AG04450 (cell line): ENCODE measurements at places on chromosomes 2 and 18.

DNA sequence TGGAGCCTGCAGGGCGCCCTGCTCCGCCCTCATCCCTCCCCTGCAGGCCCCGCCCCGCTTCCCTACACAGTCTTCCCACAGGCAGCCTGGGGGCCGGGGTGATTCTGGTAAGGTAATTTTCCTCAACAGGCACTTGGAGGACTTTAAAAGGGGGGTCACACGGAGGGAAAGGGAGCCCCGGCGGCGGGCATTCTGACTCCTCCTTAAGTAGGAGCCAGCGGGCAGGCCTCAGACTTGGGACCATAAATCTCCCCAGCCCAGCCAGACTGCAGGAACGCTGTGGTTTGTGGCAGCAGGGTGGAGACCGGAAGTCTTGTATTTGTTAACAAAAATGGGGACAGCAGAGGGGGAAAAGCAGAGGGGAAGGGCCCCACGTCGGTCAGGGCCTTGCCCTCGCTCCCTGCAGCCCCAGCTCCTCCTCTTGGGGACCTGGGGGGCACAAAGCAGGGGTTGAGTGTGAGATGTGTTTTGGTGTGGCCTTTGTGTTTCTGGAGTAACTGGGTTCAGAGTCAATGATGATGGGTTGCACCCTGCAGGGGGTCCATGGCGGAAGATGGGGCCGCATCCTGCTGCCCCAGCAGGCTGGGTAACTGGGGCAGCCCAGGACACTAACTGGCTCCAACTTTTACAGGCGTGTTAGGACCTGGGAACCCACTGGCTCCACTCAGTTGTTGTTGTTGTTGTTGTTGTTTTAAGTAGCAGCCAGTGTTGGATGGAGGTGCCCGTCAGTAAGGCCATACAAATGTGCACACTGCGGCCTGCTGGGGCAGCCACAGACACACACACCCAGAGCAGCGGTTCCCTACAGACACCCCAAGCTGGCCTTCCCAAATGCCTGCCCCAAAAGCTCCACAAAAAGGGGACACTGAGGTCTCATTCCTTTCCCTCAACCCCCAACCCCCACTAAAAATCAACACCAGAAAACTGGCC is 27.7 kb downstream of the SMAD7 start:
- DNase-seq, result no peak

GRCh38 chr2:62309465-62310091 is 113.7 kb downstream of the B3GNT2 start:
- DNase-seq, result no peak

- DNase-seq, result no peak
These were observed 536.0 kb downstream of the TMX3 start for GRCh38 chr18:68178921-68179320.

GRCh38 chr18:61448316-61448715 is 115.1 kb downstream of the CDH20 start:
- DNase-seq, result no peak

- DNase-seq, result peak; percentile 79
These were observed 4.4 kb upstream of the KYNU start for GRCh38 chr2:142872882-142873724.

GRCh38 chr2:5472673-5473072 is 219.5 kb upstream of the SOX11 start:
- DNase-seq, result no peak

DNA sequence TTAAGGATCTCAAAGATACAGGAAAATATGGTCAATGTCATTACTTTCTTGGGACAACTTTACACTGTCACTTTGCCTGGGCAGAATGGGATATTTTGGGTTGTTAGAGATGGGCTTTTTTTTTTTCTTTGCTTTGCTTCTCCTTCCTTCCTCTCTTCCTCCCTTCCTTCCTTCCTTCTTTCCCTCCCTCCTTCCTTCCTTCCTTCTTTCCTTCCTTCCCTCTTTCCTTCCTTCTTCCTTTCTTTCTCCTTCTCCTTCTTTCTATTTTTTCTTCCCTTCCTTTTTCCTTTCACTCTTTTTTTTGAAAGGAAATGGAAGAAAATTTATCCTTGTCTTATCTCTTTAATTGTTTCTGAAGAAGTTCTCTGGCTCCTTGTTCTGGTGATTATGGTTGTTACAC is 180.0 kb upstream of the CCDC68 start:
- no peak for DNase-seq

GRCh38 chr2:238159661-238160205 is 963 bp downstream of the ERFE start:
- DNase-seq, result no peak

GRCh38 chr2:129717560-129718130 is 261.8 kb upstream of the RAB6C start:
- no peak for DNase-seq

DNA sequence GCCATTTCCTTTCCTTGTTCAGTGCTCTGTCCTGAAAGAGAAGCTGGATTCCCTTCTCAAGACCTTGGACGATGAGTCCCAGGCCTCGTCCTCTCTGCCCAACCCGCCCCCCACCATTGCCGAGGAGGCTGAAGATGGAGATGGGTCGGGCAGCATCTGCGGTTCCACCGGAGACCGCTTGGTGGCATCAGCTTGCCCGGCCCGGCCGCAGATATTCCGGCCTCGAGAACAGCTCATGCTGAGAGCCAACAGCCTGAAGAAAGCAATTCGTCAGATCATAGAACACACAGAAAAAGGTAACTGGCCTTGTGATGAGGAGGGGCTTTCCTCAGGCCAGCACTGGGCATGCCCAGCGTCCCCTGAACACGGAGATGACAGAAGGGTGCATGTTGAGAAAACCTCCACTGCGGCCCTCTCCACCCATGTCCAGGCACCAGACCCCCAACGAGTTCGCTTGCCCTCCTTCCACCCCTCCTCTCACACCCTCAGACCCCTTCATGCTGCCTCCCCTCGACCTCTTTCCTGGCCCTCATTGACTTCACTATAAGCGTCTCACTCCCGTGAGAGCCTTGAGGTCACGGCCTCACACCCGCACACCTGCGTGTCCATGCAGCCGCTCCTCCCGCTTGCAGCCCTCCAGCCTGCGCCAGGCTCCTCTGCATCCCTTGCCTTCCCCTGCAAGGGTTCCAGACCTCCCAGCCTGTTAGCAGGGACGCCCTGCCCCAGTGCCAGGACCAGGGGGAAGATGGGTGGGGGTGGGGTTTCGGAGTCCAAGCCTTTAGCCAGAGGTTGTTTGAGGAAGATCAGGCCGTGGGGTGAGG is 95.0 kb downstream of the DGKD start:
- no peak for DNase-seq

DNA sequence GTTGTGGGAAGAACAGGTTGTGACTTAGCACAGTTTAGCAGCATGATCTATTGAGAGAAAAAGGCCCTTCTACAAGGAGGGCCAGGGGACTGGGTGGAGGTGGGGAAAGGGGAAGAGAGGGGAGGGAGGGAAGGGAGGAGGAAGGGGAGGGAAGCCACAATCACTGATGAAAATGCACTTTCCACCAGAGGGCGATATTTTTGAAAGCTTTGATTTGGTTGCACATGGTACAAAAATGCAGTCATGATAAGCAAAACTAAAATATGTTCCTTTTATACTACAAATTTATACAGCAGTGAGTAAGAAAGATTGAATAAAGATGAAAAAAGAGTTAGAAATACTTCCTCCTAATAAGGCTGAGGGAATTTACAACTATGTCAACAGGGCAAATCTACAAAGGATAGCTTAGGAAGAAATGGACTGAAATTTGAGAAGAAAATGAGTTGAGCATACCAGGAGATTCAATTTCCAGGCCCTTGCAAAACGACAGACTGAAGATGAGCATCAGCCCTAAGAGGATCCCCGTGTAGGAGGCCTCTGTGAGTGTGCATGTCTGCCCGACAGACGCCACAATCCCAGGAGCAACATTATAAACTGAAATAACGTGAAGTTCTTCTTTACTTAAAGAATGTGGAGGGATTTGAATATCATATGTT is 17.2 kb downstream of the SH3YL1 start:
- peak; percentile 47 for DNase-seq

DNA sequence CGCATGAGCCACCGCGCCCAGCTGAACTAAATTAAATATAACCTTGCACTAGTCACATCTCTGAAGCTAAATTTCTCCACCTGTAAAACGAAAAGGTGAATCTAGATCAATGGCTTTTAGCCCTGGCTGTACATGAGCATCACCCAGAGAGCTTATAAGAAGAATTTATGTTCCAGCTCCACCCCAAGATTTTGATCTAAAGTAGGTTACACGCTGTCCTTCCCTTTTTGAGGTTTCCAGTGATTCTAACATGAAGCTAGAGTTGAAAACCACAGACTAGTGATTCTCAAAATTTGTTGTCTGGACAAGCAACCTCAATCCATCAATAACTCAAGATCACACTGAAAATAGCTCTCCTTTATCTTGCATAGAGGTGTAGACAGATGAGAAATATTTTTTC is 208.8 kb upstream of the CRIM1 start:
- DNase-seq, result no peak

DNA sequence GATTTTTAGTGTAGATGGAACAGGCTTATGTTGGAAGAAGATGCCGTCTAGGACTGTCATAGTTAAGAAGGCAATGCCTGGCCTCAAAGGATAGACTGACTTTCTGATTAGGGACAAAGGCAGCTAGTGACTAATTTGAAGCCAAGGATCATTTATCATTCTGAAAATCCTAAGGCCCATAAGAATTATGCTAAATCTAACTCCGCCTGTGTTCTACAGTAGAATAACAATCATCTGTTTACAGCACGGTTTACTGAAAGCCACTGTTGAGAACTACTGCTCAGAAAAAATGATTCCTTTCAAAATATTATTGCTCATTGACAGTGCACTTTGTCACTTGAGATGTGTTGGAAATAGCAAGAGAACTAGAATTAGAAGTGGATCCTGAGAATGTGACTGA is 44.5 kb downstream of the BABAM2 start:
- no peak for DNase-seq

GRCh38 chr18:67726882-67727281 is 210.4 kb upstream of the DSEL start:
- DNase-seq, result no peak

DNA sequence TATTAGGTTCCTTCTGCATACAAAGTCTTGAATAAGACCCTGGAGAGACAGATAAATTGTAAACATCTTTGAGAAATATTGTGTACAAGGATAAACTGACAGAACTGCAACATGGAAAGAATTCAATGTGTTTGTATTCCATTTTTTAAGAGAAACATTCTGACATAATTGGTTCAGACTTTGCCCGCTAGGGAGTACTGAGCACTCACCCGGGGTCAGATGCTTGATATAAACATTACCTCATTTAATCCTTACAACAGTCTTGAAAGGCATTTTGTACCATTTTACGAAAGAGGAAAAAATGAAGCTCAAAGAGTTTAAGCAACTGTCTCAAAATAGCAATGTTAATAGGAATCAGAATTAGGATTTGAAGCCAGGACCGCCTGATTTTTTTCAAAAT is 416.7 kb upstream of the CRIM1 start:
- no peak for DNase-seq

DNA sequence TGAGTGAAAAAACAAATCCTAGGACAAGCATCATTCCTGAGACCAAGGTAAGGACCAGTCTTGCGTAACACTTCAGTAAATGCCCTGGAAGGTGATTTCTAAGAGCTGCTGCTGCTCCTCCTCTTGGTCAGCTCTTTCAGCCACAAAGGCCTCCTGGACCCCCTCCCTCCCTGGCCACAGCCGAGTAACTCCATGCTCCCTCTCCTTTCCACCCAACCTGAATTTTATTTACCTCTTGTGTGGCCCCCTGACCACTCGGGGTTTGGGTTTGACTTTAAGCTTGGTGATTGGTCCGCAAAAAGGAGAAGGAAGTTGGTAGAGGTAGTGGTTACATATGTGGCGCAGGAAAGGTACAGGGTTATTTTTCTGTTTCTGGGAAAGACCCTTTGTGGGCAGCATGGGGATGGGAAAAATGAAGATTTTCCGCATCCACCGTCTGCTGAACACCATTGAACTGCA is 9.2 kb downstream of the HTRA2 start:
- DNase-seq, result no peak

GRCh38 chr2:102591491-102592045 is 27.8 kb upstream of the SLC9A2 start:
- no peak for DNase-seq

DNA sequence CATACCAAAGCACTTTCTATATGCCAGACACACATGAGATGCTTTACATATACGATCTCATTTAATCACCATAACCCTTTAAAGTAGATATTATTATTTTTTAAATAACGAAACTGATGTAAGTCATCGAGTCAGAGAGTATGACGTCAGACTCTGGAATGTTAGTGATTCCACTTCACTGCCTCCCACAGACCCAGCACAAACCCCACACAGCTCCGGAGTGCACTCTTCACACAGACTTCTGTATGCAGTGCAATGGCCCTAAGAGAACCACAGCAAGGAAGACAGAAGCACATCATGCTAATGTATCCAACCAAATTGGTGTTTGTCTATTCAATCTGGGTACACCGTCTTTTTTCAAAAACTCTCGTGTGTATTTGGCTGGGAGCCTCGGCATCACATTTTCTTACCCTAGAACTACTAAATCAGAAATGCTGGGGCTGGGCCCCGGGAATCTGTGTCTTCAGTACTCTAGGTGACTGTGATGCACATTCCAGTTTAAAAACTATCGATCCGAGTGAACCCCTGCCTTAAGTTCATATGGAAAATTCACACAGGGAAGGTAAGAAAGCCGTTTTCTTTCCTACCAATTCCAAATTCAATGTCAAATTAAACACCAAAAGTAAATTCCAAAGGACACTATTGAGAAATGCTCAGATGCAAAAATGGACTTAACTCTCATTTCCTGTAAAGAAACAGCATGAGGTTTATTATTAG is 117.7 kb upstream of the ACVR1C start:
- no peak for DNase-seq

DNA sequence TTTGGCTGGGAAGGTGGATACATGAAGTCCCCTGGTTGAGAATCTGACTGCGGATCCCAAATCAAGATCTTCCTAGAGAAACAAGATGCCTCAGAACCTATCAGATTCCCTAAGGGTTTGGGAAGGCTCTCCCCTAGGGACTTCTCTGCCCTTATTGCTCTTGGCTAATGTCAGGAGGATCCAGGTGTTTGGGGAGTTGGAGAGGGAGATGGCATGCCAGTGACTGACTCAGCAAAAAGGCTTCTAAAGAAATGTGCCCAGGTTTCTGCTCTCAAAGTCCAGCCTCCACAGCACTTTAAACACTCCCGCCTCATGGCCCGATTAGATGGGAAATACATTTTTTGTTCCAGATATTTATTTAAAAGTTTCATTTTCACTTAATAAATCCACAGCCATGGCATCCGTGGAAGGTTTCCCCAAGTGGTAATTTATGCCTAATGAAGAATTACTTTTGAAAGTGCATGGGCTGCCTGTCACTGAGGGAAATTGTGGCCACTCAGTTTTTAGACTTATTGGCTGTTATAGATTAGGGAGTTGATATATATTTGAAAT is 156.4 kb downstream of the OSR1 start:
- no peak for DNase-seq

DNA sequence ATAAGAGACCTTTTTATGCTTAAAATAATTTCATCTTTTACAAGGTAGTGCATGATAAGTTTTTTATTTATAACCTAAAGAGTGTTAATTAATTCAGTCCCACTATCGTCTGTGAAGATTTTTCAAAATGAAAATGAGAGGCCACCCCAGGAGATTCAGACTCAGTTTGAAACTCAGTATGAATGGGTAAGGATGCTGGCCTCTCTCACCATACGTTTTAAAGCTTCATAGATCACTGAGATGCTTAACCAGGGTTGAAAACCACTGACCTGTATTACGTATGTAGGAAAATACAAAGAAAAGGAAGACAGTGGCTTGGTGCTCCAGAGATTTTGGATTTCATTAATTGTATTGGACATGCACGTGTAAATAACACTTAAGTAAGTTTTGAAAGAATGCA is 278.7 kb downstream of the FSIP2 start:
- DNase-seq, result no peak
